ENCODE measurements at places on chromosomes 5 and 9.

DNA sequence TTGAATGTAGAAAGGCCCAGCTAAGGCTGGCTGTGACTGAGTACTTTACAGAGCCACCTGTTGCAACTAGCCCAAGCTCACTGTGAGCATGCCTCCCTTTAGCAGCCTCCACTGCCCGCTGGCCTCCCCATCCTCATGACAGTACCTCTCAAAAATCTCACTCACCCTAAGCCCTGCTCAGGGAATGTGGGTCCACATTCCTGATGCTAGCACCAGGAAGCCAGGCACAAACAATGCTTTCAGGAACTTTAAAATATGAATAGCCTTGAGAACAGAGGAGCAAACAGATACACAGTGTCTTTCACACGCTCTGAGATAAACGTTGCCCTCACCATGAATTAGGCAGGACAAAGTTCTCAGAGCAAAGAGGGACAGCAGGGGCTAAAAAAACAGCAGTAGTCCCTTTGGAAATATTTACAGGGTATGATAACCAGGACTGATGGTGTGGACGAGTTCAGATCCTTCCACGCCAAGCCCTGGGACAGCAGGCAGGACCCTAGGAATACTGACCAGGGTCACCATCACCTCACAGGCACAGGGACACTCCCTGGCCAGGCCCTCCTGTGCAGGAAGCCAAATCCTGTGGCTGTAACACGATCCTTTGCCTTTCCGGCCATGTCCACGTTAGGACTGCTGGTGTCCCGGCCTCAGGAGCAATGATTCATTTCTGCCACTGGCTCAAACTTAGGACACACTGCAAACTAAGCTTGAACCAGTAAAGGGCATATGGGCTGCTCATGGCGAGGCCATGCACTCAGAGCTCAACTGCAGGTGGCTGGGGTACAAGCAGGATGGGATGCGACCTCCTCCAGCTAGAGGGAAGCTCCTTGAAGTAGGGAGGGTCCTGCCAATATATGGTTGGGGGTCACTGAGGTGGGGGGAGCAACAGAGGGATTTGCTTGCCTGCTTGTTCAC, 9.6 kb downstream of the ACSL6 start:
- no peak for DNase-seq

DNA sequence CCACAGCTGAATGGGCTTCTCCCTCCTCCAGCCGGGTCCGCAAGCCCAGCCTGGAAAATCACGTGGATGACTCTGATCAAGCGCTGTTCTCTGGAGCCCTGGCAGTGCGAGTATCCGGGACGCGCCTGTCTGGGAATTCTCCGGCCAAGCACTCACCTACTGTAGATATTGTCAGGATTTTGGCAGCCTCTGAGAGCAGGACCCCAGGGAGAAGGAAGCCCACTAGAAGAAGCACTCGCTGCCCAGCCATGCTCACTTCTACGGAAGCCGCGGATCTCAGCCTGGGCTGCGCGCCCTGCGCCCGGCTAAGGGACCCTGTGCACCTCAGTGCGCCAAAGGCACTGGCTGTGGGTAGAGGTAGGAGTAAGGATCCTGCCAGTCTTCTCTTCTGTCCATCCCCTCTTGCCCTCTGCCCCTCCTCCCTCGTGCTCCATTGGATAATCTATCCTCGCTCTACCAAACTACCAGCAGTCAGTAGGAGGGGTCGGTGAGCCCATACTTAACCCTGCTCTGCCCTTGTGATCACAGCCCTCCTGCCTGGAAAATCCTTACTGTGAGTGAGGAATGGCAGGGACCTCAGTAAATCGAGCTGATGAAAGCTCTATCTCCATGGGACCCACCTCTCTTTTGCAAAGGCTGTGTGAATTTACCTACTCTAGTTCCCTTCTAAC, at the start of gene UGT3A2:
Gene UGT3A2 (minus strand): TSS at position 343 of the 671 bp plus-strand sequence. CDS start 93 bp downstream, at position 250.
- no peak for DNase-seq

DNA sequence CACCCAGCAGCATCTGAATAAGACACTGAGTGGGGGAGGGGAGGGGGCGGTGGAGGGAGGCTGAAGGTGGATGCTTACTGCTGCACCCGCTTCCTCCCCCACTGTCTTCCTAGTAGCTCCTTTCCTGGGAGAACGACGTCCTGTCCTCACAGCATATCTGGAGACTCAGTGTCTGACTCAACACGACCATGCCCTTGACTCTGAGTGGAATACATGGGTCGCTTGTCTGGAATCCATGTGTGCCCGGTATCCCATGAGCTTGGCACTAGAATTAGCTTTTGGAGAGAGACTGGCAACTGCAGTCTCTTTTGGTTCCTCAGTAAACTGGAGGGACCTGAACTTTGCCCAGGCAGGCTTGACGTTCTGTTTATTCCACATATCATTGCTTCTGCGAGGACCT, 125.4 kb upstream of the FAM120A start:
- DNase-seq = no peak

- DNase-seq = no peak
These were observed 2.4 kb downstream of the ZNF483 start for GRCh38 chr9:111527347-111527746.

- DNase-seq = no peak
These were observed 39.5 kb downstream of the C9orf152 start for GRCh38 chr9:110168486-110168885.

GRCh38 chr9:113609562-113610318, 146.2 kb downstream of the RGS3 start:
- DNase-seq = no peak

DNA sequence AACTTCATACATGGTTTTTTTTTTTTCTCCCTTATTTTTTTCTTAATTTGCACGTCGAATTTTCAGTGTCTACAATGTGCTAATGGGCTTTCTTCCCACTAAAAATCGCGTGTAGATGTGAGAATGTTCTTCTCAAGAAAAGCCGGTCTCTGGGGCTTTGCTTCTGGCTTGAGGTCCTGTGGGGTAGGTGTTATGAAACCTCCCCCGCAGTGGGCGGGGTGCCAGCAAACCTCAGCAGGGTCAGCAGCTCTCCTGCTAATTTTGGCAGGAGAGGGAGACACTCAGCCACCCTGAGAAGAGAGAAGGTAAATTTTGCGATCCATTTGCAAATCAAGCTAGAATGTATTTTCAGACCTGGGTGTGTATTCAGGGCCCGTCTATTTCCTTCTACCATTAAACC, 59.9 kb downstream of the NPR3 start:
- no peak for DNase-seq

- no peak for DNase-seq
These were observed 13.4 kb downstream of the SQSTM1 start for GRCh38 chr5:179834120-179834519.

- no peak for DNase-seq
These were observed 61.4 kb upstream of the FST start for GRCh38 chr5:53418826-53419658.

GRCh38 chr9:2116073-2116472, 100.9 kb downstream of the SMARCA2 start:
- DNase-seq = peak; percentile 3

- no peak for DNase-seq
These were observed 49.0 kb downstream of the FAM78A start for GRCh38 chr9:131227112-131227958.

DNA sequence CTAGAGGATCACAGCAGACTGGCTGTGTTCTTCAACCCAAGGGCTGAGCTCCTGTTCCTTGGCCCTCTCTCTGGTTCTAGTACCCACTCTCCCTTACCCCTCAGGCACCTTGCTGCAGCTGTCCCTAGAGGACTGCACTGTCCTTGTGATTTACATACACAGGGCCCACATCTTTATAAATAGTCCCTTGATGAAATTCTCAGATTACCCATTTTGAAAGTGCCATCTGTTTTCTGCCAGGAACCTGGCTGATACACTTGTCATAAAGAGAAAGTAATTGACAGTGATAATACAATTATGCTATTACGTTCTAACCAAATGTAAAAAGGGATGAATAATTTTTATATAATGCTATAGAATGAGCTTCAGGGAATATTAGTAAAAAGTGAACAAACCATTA, 16.5 kb upstream of the SPARC start:
- no peak for DNase-seq

DNA sequence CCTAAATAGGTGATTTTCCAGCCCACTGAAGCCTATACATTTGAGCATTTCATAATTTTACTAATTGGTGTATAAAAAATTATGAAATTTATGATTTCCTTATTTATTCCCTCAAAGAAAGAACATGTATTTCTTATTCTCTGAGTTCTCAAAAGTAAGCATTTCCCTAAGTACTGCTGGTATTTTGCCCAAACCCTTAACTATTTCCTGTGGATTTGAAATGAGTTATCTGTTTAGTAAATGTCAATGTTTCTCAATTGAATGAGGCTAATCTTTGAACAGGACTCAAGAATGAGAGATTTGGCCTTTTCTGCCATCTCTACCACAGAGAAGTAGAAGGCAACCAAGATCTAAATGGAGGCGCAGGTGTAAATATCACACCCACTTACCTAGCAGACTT, 751.7 kb downstream of the TLE1 start:
- DNase-seq = no peak

DNA sequence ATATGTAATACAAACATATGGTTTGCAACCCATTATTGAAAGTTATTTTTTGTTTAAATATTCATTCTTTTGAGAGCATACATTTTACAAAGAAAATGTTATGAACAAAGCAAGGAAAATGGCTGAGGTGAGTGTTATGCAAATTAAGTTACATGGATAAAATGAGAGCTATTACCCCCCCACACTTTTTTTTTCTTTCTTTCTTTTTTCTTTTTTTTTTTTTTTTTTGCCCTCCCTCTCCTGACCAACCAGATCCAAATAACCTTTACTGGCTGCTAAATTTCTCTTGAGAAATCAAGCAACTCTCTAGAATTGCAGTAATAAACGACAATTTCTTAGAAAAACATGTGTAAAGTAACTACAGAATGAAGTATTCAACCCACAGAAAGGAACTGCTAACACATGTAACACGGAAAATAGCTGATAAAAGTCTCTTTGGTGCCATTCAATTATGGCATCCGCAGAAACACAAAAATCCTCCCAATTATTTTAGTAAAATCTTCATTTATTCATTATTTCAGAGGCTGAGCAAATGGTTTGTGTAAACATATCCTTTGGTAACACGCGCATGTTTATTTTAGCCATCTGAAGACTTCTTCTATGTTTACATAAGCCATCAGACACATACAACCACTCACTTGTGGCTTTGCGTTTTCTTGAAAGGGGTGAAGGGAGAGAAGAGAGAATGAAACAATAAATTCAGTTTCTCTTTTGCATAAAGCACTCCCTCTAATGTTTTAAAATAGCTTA, 216.1 kb downstream of the NFIB start:
- no peak for DNase-seq

DNA sequence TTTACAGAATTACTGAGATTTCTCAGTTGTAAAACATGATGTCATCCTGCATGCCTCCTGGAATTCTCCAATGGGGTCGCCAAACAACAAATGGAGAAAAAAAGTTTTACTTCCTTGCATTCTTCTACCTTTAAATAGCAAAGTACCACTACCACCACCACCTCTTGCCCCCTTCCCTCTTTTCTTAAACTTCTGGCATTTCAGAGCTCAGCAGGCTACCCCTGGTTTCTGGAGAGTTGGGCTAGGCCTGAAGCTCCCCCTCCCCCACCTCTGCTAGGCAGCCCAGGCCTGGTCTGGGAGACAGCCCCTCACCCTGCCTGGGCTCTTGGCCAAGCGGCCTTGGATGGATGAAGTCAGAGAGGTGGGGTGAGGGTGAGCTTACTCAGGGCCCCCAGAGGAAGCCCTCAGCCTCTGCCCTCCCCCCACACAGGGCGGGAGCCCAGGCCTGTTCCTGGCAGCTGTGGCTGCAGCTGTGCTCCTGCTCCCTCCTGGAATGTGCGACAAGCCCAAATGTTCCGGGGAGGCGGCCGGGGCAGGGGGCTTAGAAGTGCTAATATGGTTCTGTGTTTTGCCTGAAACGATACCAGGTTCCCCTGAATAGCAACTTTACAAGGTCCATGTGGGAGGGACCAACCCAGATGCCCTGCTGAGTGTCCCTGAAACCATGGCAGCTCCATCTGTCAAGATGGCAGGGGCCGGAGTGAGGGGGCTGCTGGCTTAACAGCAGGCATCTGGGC, 6.0 kb upstream of the CCIN start:
- no peak for DNase-seq

GRCh38 chr9:9521033-9521779, 1091.6 kb downstream of the PTPRD start:
- DNase-seq = no peak

DNA sequence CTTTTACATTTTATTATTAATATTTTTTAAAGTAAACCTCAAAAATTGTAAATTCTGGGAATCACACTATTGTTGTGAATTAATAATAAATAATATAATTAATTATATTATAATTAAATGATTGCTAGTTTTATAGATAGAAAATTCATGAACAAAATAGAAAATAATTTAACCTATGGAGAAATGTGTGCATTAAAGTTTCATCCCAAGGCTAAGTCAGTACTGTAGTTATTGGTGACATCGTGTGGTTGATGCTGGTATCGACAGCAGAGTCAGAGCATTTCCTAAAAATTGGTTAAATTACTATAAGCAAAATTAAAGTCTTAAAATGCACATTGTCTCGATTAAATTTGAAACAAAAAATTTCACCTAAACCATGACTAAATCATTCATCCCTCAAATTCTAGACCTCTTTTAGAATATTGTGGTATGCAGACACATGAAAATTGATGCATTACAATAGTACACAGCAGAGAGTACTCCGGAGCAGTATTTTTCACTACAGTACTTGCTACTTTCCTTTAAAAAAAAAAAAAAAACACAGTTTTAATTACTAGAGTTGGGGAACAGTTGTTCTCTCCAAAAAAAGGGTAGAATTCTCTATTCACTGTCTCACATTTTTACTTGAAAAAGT, 73.9 kb downstream of the RORB start:
- no peak for DNase-seq

GRCh38 chr5:159262859-159263568, at the start of gene UBLCP1:
Gene UBLCP1 (plus strand): TSS chr5:159263290. CDS start chr5:159268916, 5,626 bp downstream.
- peak; percentile 64 for DNase-seq

- DNase-seq = no peak
These were observed 235.9 kb downstream of the DMRTA1 start for GRCh38 chr9:22682536-22682935.
